ENCODE measurements at places on chromosomes 5 and 9.
A peak's percentile ranks its signal among the peaks of the same experiment; 100 is the strongest.

DNA sequence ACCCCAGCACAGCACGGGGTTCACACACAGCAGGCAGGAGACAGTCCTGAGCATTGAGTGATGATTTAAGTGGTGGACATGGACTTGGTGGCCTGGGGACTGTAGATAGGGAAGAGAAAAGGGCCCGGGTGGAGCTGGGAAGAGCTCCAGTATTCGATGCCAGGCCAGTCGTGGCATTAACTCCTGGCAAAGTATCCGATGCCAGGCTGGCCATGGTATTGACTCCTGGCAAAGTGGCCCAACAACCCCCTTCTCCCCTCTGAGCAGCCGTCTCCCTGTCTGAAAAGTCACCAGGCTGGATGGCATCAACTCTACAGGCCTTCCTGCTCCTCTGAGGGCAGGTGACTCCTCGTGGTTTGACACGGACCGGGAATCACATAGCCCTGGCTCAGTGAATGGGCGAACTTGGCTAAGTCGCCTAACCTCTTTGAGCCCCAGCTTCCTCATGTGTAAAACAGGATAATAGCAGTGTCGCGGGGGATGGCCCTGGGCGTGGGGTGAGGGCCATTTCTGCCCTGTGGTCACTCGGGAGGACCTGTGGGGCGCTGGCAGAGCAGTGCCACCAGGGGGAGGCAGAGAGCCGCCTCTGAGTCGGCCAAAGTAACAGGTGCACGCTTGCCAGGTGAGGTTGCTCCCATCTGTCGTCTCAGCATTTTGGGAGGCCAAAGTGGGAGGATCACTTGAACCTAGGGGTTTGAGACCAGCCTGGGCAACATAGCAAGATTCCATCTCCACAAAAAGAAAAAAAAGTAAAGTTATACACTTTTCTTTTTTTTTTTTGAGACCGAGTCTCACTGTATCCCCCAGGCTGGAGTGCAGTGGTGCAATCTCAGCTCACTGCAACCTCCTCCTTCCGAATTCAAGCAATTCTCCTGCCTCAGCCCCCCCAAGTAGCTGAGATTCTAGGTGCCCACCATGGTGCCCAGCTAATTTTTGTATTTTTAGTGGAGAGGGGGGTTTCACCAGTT lies 5.7 kb upstream of the SEC16A start:
- DNase-seq: peak; percentile 67

- DNase-seq: no peak
Observed at GRCh38 chr9:32787816-32788215, 4.5 kb downstream of the TMEM215 start.

DNA sequence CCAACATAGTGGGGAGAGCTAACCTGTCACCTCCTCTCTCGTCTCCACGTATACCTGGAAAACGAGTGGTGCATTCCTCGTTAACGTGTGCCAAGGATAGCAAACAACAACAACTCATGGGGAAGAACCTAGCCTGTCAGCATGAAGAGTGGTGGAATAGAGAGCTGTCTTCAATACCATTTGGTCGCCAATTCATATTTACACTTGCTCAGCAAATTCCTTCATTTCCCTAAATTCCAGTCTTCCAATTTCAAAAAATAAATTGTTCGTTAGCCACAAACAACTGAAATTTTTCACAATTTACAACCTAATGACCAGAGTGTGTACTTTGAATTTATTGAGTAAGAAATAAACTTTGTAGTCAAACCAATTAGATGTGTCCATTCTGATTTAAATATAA lies 344.8 kb downstream of the NTRK2 start:
- DNase-seq: no peak

DNA sequence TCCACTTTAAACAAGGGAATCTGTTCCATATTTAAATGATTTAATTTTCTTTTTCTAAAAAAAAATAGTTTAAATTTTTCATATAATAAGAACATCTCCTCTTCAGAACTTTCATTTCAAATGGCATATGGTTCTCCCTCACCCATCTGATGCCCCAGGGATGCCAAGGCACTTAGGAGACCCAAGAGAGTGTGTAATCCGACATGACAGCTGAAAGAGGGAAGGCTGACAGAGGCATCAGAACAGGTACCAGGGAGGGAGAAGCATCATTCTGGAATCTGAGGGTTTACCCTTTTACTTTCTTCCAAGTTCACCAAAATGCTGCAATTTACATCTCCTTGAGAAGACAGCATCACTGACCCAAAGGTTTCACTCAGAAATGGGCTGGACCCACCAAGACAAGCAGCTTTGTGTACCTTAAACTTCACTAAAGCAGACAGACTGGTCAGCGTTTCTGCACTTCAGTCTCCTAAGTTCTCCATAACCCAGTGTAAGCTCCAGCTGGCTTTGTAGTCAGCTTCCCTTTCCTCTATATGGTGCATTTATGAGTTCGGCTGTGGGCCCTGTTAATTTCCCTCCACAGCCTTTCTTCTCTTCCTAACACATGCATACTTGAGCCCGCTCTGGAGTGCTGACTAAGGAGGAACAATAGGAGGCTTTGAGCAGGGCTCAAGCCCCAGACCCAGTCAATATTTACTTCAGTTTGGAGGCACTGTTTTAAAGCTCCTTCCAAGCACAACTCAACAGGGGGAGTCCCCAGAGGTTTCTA lies 17.7 kb downstream of the EFNA5 start:
- DNase-seq: no peak

DNA sequence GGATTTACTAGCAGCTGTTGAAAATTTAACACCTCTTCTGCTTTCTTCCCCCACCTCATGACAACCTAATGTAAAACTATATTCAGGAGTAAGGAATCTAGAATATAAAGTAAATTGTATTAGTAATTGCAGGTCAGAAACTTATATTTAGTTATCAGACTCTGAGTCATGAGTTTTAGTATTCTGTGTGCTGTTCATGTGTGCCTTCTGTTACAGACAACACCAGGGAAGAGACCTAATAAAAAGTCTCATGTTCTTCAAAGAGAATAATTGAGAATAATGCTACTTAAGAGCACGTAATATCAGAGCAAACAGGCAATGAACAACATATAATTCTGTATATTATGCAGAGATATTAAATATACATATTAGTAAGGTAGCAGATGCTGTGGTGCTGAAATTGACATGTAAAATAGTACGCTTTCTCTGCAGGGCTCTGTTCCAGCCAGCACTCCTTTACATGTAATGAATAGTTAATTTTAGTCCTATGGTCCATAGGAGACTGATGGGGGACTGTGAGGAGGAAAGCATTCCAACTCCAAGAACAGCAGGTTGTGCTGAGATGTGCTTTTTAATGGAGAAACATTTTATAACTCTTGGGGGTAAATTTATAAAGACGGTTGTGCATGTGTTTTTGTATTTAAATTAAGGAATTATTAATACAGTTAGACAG lies 106.4 kb downstream of the ZSWIM6 start:
- DNase-seq: no peak

- DNase-seq: no peak
Observed at GRCh38 chr5:111635151-111635902, 121.7 kb downstream of the NREP start.

- no peak for DNase-seq
Observed at GRCh38 chr9:113598451-113598850, 134.9 kb downstream of the RGS3 start.

GRCh38 chr5:73454379-73455036 lies 5.9 kb upstream of the FOXD1 start:
- DNase-seq: no peak

DNA sequence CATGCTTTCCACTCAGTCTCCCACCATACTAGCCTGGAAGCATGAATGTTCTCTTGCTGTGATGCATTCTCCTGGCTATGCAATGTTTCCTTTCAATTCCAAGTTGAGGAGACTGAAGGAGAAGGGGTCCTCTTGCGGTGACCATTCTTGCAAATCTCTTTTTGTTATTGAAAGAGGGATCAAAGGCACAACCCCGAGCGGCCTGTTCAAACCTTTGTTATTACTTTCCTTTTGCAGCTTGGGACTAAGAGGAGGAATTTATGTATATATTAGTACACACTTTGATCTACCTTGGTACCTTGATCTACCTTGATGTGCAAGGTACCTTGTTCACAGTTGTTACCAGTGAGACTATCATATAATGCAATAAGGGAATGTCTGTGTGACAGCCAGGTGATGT lies 147.3 kb downstream of the KCTD16 start:
- DNase-seq: no peak

GRCh38 chr5:132447196-132447595 lies 43.4 kb downstream of the IRF1 start:
- no peak for DNase-seq

DNA sequence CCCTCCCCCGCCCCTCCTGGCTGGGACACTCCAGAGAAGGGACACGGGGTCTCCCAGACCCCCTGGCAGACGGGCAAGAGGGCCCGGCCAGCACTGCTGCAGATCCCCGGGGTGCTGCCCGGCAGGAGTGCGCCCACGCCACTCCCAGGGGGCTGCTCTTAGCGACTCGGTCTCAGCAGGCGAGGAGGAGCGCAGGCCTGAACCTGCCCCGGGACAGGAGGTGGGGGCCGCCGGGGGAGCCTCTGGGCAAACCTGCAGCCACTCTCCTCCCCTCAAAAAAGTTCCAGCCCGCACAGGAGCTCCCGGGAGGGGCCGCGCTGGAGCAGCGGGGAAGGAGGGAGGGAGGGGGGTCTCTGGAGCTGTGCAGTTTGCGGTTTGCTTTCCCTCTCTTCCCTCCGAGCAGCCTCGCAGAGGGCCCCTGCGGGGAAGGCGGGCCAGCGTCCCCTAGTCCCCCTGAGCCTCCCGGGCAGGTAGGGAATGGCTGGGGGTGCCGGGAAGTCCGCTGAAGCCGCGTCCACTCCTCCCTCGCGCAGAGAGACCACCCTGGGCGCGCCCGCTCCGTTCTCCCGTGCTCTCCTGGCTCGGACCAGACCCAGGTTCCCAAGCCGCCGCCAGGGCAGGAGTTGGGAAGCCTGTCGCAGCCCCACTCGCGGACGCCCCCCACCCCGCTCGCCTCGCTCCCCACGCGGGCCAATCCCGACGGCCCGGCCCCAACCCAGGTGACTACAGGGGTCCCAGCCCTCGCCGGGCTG lies 44.2 kb downstream of the NACC2 start:
- no peak for DNase-seq

DNA sequence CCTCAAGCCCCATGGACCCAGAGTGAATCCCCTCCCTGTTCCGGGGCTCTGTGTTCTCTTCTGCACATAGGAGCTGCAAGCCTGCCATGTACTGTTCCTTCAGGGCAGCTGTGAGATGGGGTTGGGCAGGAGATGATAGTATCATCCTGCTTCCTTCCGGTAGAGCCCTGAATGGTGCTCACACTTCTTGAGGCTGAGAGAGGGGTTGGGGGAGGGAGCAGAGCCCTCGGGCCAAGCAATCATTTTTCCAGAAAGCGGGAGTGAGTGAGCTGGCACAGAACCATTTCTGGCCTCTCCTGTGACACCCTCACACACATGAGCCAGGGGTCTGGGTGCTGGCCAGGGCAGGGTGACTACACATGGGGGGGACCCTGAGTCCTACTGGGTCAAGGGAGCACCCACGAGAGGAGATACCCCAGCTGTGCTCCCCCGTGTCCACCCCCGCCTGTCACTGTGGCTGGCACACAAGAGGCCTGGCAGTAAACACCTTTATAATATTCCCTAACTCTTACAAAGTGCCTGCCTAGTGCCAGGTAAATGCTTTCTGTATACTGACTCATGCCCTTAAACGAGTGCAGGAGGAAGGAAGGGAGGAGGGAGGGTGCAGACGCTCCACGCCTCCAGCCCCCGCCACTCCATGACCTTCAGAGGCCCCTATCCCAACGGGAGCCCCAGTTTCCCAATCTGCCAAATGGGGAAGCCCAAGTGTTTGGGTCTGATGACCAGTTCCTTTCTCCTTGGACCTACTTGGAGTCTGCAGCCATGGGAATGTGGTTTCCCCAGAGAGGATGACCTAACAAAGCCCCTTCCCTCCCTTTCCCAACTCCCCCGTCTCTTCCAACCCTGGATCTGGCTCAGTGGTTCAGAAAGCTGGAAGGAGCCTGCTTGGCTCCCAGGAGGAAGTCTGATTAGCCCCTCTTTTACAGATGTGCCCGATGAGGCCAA lies 15.5 kb downstream of the AKNA start:
- DNase-seq: no peak

- DNase-seq: no peak
Observed at GRCh38 chr5:7925961-7926695, 57.2 kb downstream of the MTRR start.

- DNase-seq: no peak
Observed at GRCh38 chr9:84062538-84062937, 81.9 kb downstream of the RMI1 start.

DNA sequence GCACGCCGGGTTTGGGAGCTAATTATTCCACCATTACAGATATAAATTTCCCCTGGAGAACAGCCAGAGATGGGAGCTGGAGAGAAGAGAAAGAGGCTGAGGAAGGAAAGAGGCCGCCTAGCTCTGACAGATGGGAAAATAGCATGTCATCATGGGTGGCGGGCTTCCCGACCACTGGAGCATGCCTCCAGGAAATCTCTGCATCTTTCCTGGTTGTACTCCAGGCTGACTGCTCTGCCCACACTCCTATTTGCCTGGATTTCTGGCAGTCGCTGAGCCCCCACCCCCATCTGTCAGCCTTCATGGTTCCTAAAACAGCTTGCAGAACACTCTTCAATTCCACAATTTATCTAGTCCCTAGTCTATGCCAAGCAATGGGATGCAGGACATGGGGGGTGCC lies 14.3 kb upstream of the GABRP start:
- DNase-seq: no peak

DNA sequence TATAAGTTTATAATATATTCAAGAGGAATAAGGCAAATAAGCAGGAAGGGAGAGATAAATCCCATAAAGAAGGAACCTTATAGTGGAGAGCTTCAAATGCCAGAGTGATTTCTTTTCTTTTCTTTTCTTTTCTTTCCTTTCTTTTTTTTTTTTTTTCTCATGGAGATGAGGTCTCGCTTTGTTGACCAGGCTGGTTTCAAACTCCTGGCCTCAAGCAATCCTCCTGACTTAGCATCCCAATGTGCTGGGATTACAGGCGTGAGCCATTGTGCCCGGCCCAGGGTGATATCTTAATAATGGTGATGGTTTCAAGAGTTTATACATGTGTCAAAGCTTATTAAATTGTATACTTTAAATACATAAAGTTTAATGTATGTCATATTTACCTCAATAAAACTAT lies 19.6 kb upstream of the FOCAD start:
- no peak for DNase-seq

GRCh38 chr5:160520609-160521391 lies 99.1 kb downstream of the PTTG1 start:
- DNase-seq: no peak

DNA sequence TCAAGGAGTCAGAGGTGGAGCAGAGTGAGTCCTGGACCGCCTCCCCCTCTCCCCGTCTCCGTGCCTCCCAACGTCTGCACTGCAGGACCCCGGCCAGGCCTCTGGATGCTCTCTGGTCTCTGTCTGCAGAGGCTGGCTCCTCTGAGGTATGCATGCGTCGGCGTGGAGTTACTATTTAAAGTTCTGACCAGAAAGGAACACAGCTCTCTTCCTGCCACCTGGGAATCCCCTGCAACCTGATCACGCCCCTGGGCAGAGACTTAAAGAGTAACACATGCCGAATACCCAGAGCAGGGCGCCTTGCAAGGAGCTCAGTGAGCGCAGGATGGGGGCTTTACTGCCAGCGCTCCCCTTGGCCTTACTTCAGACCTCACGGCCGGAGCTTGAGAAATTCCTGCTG lies 16.0 kb downstream of the ANXA6 start:
- DNase-seq: no peak

Measured in tibial nerve (tissue), 4 donors.